ENCODE measurements at places on chromosomes 11 and 22.

DNA sequence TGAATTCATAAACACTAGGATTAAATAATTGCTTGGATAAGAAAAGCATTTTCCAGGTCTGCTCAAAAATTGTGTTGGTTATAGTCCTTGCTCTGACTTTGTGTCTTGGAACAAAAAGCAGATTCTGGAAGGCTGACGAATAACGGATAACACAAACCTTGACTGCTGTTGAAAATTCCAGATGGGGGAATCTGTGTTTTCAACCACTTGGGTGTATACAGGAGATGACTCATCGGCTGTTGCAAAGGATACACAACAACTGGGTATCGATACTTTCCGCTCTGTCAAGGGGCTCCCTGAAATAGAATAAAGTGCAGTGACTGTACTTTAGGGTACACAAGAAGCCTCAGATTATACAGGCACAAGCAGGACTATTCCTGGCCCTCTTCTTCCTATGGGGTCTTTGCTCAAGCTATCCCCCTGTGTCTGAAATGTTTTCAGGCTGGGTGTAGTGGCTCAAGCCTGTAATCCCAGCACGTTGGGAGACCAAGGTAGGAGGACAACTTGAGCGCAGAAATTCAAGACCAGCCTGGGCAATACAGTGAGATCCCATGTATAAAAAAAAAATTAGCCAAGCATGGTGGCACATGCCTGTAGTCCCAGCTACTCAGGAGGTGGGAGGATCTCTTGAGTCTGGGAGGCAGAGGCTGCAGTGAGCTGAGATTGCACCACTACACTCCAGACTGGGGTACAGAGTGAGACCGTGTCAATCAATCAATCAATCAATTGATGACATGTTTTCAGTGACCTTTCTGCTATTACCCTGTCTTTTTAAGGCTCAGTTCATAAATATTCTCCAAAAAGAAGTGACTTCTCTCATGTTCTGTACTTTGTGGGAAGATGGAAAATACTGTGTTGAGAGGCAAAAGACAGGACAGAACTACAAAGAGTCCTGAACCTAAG, 48.6 kb upstream of the UCP3 start:
- no peak for ATAC-seq
- no peaks in the 10 kb centered on the region for H3K4me1 ChIP-seq
- no peaks in the 10 kb centered on the region for H3K36me3 ChIP-seq
- H3K4me3 ChIP-seq = no peak overlapping the region
- H3K27ac ChIP-seq = no peak overlapping the region

- ATAC-seq = no peak
- H3K4me3 ChIP-seq = no peak overlapping the region
- H3K36me3 ChIP-seq = no peaks in the 10 kb centered on the region
- H3K27me3 ChIP-seq = no peaks in the 10 kb centered on the region
These were observed 10.0 kb upstream of the MMP1 start for GRCh38 chr11:102807921-102808320.

DNA sequence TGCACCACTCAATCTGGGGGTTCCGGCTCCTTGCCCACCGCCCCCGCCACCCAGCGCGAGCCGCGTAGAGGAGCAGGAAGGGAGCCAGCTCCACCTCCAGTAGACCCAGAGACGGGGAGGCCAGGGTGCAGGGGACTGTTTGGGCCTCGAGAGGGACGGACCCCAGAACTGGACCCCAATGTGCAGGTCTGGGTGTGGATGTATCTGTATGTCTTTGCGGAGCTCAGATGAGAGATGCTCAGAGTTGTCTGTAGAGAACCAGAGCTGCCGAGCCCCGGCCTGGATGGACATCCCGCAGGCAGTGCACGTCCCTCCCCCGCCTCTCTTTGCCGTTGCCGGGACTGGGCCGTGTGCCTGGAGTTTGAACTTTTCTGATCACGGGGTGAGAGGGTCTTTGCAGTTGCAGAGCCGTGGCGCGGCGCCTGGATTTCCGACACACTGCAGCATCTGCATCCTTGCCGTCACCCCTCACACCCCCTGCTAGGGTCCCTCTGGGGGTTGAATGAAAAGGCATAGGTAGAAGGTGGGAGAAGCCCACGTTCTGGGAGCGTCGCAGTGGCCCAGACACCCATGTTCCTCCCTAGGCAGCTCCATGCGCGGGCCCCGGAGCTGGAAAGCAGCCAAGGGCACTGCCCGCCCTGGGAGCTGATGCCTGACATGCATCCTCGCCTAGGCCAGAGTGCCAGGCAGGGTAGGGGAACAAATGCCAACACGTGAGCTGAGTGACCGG, 105.2 kb downstream of the KCNQ1 start:
- ATAC-seq = no peak
- peaks cover 13% of the 10 kb centered on the region for H3K27me3 ChIP-seq
- no peaks in the 10 kb centered on the region for H3K36me3 ChIP-seq
- H3K27ac ChIP-seq = no peak overlapping the region
- H3K4me1 ChIP-seq = no peaks in the 10 kb centered on the region
- no peak overlapping the region for H3K4me3 ChIP-seq

GRCh38 chr11:17490938-17491337, 14.3 kb upstream of the ABCC8 start:
- no peaks in the 10 kb centered on the region for H3K4me1 ChIP-seq
- ATAC-seq = no peak
- no peak overlapping the region for H3K4me3 ChIP-seq
- peaks cover 44% of the 10 kb centered on the region for H3K27me3 ChIP-seq
- no peaks in the 10 kb centered on the region for H3K36me3 ChIP-seq

DNA sequence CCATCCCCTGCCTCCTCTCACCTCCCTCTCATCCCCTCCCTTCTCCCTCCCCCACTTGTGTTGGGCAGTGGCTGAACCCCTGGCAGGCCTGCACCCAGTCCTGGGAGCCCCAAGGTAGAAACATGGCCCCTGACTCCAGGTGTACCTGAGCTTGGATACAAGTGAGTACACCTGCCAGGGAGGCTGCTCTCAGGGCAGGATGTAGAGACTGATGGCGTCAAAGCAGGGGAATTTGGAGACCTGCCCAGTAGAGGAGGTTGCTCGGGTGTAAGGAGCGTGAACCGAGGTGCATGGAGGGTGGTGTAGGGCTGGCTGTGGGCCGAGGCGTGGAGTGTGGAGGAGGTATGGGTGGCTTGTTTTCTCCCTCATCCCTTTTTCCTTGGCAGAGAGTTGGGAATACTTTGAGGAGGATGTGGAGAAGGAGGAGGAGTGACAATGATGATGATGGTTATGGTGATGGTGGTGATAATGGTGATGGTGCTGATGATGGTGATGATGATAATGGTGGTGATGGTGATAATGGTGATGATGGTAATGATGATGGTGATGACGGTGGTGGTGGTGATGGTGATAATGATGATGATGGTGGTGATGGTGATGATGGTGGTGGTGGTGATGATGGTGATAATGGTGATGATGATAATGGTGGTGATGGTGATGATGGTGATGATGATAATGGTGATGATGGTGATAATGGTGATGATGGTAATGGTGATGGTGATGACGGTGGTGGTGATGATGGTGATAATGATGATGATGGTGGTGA, 12.3 kb downstream of the MRGPRG start:
- H3K36me3 ChIP-seq = no peaks in the 10 kb centered on the region
- no peak overlapping the region for H3K27ac ChIP-seq
- ATAC-seq = no peak
- H3K4me3 ChIP-seq = no peak overlapping the region

GRCh38 chr22:49353235-49353634, 474.4 kb downstream of the BRD1 start:
- H3K4me3 ChIP-seq = no peak overlapping the region
- H3K27ac ChIP-seq = no peak overlapping the region
- no peaks in the 10 kb centered on the region for H3K4me1 ChIP-seq

- ATAC-seq = no peak
- peaks cover 21% of the 10 kb centered on the region for H3K27me3 ChIP-seq
- no peak overlapping the region for H3K27ac ChIP-seq
These were observed 98.4 kb upstream of the OR9G4 start for GRCh38 chr11:56846631-56847576.

GRCh38 chr11:316891-317301, 3.1 kb downstream of the IFITM1 start:
- H3K36me3 ChIP-seq = peaks cover 13% of the 10 kb centered on the region
- ATAC-seq = no peak
- H3K4me1 ChIP-seq = peaks cover 9% of the 10 kb centered on the region
- peaks cover 17% of the 10 kb centered on the region for H3K27me3 ChIP-seq

- no peaks in the 10 kb centered on the region for H3K4me1 ChIP-seq
- no peaks in the 10 kb centered on the region for H3K36me3 ChIP-seq
- no peak for ATAC-seq
- peaks cover 76% of the 10 kb centered on the region for H3K27me3 ChIP-seq
- H3K4me3 ChIP-seq = no peak overlapping the region
These were observed 3.7 kb downstream of the KRTAP5-4 start for GRCh38 chr11:1618231-1618630.

- no peak for ATAC-seq
- no peaks in the 10 kb centered on the region for H3K36me3 ChIP-seq
- no peak overlapping the region for H3K27ac ChIP-seq
- no peaks in the 10 kb centered on the region for H3K4me1 ChIP-seq
- H3K4me3 ChIP-seq = no peak overlapping the region
- peaks cover 9% of the 10 kb centered on the region for H3K27me3 ChIP-seq
These were observed 36.8 kb downstream of the NEU3 start for GRCh38 chr11:75025561-75025960.

DNA sequence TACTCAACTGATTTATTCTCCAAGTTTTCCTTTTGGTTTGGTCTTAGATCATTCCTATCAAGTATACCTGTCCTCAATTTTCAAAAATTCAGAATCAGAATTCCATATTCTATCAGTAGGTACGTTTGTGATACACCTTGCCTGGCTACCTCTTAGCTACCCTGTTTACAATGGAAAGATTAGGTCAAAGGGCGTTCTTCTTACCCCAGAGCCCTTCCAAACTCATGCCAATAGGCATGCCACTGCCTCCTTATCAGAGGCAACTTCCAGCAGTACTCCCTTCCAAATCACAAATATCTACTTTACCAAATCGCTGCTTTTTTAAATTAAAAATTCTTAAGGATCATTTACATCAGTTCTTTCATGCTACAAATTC, 1.0 kb downstream of the PATL1 start:
- H3K27ac ChIP-seq = peak overlapping the region; percentile 97
- ATAC-seq = no peak
- H3K4me3 ChIP-seq = peak overlapping the region; percentile 96

DNA sequence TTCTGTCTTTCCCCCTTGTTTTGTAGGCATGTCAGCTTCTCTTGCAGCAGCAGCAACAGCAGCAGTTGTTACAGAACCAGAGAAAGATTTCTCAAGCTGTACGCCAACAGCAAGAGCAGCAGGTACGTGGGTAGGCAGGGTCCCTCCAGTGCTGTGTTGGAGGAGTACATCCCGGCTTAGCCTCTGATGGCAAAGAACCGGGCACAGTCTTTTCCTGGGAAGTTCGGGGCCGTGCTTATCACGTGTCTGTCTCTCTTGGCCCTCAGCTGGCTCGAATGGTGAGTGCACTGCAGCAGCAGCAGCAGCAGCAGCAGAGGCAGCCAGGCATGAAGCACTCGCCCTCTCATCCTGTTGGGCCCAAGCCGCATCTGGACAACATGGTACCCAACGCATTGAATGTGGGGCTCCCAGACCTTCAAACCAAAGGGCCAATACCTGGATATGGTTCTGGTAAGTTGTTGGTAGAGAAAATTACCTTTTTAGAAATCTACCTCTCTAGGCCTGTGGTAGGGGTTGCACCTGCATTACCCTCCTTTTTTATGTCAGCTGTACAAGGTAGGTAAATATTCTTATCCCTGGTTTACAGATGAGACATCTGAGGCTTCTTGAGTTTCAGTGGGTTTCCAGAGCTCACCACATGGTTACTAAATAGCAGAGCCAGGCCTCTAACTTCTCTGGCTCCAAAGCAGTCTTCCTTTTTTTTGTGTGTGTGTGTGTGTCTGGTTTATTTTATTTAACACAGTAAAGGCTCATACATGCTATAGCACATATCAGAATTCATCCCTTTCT, 45.2 kb upstream of the ADSL start:
- H3K4me1 ChIP-seq = peaks cover 18% of the 10 kb centered on the region
- no peaks in the 10 kb centered on the region for H3K27me3 ChIP-seq
- H3K27ac ChIP-seq = no peak overlapping the region
- no peak overlapping the region for H3K4me3 ChIP-seq
- no peaks in the 10 kb centered on the region for H3K36me3 ChIP-seq

DNA sequence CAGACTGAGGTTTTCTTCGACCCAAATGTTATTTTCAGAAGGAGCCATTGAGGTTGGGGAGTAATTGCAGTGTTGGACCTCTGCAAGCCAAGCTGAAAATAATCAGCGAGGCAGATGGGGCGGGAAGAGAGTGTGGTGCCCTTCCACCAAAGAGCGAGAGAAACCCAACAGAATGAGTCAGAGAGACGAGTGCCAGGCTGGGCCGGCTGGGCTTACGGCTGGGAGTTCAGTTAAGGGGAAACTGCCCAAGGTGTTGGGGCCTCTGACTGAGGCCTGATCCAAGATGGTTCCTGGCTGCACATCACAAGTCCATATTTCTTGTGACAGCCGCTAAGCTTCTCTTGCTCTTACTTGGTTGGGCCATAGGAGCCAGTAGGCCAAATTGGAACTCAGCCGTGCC, 30.4 kb upstream of the CREB3L1 start:
- H3K4me1 ChIP-seq = peaks cover 6% of the 10 kb centered on the region
- H3K27ac ChIP-seq = no peak overlapping the region
- H3K36me3 ChIP-seq = no peaks in the 10 kb centered on the region
- no peak for ATAC-seq
- no peak overlapping the region for H3K4me3 ChIP-seq

DNA sequence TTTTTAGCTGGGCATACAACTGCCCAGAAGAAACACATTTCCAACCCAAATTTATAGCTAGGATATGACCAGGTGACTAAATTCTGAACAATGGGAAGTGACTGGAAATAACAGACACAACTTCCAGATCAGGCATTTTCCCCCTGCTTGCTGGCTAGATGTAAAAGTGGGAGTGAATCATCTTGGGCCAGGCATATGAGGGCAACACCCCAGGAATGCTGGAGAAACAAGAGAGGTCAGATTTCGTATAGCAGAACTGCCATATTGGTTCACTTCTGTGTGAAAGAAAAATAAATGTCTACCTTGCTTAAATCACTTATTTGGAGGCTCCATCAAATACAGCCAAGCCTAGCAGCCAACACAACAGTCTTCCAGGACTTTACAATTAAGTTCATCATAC, 7.4 kb downstream of the ATL3 start:
- no peaks in the 10 kb centered on the region for H3K27me3 ChIP-seq
- no peaks in the 10 kb centered on the region for H3K4me1 ChIP-seq
- H3K27ac ChIP-seq = peak overlapping the region; percentile 20
- no peak overlapping the region for H3K4me3 ChIP-seq
- ATAC-seq = no peak

- no peaks in the 10 kb centered on the region for H3K27me3 ChIP-seq
- no peaks in the 10 kb centered on the region for H3K4me1 ChIP-seq
- no peak overlapping the region for H3K4me3 ChIP-seq
- ATAC-seq = peak; percentile 65
These were observed 15.9 kb upstream of the GRAMD4 start for GRCh38 chr22:46604306-46604690.

DNA sequence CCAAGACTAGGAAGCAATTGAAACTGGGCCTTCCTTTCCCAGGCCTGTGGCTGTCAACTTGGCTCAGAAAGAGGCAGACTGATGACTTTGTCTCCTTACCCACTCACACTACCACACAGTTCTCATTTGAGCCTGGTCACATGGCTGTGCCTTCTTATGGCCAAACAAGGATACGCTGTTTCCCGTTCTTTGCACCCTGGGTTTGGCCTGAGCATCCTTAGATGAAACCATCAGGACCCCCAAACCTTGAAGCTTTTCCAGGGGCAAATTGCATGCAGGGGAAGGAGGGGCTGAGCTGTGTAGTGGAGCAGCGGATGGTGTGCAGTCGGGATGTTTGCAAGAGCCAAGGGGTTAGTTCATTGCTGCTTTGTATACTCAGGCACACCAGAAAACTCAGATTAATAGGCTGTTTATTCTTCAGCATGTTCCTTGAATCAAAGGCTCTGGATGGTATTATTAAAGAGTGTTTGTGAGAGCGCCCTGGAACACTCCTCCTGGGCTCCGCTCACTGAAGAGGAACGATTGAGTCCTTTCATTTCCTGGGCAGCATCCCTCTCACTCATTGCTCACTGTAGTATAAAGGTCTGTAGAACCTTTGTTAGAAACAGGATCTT, 69.8 kb downstream of the ARFGAP2 start:
- no peak overlapping the region for H3K4me3 ChIP-seq
- no peak overlapping the region for H3K27ac ChIP-seq
